ENCODE measurements at places on chromosomes 2 and 18. TPM values are rescaled to one million over a fixed set of nuclear protein-coding genes. Genes with fewer than 3 reads are reported as not detected.

CCDC178 gene
- total RNA-seq: not detected

GDF7 gene
- total RNA-seq: 5.0 TPM

SCN7A gene
- 0.05 TPM for total RNA-seq

FSHR gene
- not detected for total RNA-seq

ME2 gene
- 20.7 TPM for total RNA-seq

SPP2 gene
- total RNA-seq: 76.7 TPM

PXDN gene
- 19.1 TPM for total RNA-seq

CNTNAP5 gene
- not detected for total RNA-seq

DNER gene
- total RNA-seq: not detected

MRPL30 gene
- 21.0 TPM for total RNA-seq

AGAP1 gene
- total RNA-seq: 5.0 TPM

CYP26B1 gene
- 1.8 TPM for total RNA-seq

CDH19 gene
- 0.65 TPM for total RNA-seq

PDE1A gene
- 5.2 TPM for total RNA-seq
